Liver (tissue), 10 donors: ENCODE measurements at places on chromosomes 3 and 15. TPM values are rescaled to one million over a fixed set of nuclear protein-coding genes. Genes with fewer than 3 reads are reported as not detected.
A peak's percentile ranks its signal among the peaks of the same experiment; 100 is the strongest.

GRCh38 chr15:101088788-101089578, 162.9 kb downstream of the CHSY1 start:
- peak; percentile 82 for DNase-seq
- no peak overlapping the region for H3K27ac ChIP-seq
- H3K36me3 ChIP-seq = no peaks in the 10 kb centered on the region
- no peaks in the 10 kb centered on the region for H3K27me3 ChIP-seq
- no peak overlapping the region for H3K4me3 ChIP-seq

DNA sequence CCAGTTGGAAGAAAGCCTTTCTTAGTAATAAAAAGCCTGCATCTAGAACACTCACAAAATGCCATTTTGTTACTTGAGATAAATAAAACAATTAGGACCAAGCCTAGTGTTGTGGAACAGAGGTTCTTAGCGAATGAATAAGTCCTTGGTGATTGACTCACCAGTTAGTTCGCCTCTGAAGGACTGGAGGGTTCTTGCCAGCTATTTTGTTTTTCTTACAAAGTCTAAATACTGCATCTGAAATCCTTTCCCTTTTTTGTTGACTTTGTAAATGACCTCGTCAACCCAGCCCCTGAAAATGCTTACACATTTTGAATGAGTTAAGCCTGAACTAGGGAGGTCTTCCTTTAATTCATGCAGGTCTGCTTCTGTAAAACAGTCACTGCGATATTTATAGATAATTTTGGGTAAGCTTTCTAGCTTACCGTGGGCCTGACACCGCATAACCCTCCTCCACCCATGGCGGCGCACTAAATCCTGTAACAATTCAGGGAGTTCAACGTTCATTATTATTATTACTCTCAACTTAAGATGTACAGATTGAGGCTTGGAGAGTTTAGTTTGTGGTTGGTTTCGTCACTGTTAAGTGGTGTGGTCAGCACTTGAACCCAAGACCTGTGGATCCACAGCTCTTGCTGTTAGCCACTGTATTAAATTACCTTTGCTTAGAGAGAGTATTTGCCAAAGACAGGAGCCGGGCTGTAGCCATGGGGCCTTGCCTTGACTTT, 45.0 kb upstream of the SACM1L start:
- no peaks in the 10 kb centered on the region for H3K36me3 ChIP-seq
- no peaks in the 10 kb centered on the region for H3K27me3 ChIP-seq
- peak overlapping the region; percentile 78 for H3K27ac ChIP-seq
- H3K4me3 ChIP-seq = no peak overlapping the region

- H3K4me3 ChIP-seq = no peak overlapping the region
- no peaks in the 10 kb centered on the region for H3K4me1 ChIP-seq
- H3K36me3 ChIP-seq = no peaks in the 10 kb centered on the region
- DNase-seq = no peak
- no peak overlapping the region for H3K27ac ChIP-seq
These were observed 27.9 kb upstream of the IL1RAP start for GRCh38 chr3:190485830-190486532.

DNA sequence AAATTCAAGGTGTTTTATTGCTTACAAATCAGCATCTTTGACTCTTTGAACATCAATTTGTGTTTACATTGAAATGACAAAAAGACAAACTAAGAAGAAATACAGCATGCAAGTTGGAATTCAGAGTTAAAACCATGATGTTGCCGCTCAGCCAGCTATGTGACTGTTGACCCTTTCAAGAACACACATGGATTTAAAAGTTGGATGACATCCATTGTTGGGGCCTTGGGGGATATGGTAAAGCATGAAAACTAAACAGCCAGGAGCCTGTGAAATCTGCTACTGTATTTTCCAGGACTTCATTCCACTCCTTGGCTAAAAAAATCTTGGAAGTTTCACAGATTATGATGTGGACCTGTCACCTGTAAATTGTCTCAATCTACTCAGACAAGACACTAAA, 4.6 kb downstream of the P2RY1 start:
- no peak for DNase-seq
- H3K27ac ChIP-seq = no peak overlapping the region
- peaks cover 7% of the 10 kb centered on the region for H3K4me1 ChIP-seq
- no peak overlapping the region for H3K4me3 ChIP-seq
- H3K36me3 ChIP-seq = no peaks in the 10 kb centered on the region

GRCh38 chr3:38658841-38659240, 9.4 kb upstream of the SCN5A start:
- no peak for DNase-seq
- no peaks in the 10 kb centered on the region for H3K27me3 ChIP-seq
- H3K4me3 ChIP-seq = no peak overlapping the region
- no peak overlapping the region for H3K27ac ChIP-seq
- no peaks in the 10 kb centered on the region for H3K4me1 ChIP-seq

- no peak overlapping the region for H3K4me3 ChIP-seq
- no peak for DNase-seq
- no peak overlapping the region for H3K27ac ChIP-seq
- no peaks in the 10 kb centered on the region for H3K4me1 ChIP-seq
- H3K27me3 ChIP-seq = no peaks in the 10 kb centered on the region
- no peaks in the 10 kb centered on the region for H3K36me3 ChIP-seq
These were observed 469.6 kb upstream of the DPPA4 start for GRCh38 chr3:109806929-109807328.

Gene SIDT1
- 1.5 TPM for total RNA-seq

- H3K4me1 ChIP-seq = peaks cover 3% of the 10 kb centered on the region
- no peak for DNase-seq
- no peak overlapping the region for H3K27ac ChIP-seq
- H3K27me3 ChIP-seq = no peaks in the 10 kb centered on the region
- H3K4me3 ChIP-seq = no peak overlapping the region
- H3K36me3 ChIP-seq = no peaks in the 10 kb centered on the region
These were observed 98.6 kb downstream of the FBLN2 start for GRCh38 chr3:13647298-13648059.

Gene GATA2
- 0.25 TPM for total RNA-seq

Gene PLSCR5
- not detected for total RNA-seq

- H3K27ac ChIP-seq = no peak overlapping the region
- no peaks in the 10 kb centered on the region for H3K4me1 ChIP-seq
- H3K27me3 ChIP-seq = no peaks in the 10 kb centered on the region
- H3K36me3 ChIP-seq = no peaks in the 10 kb centered on the region
- no peak overlapping the region for H3K4me3 ChIP-seq
These were observed 101.9 kb downstream of the CHDH start for GRCh38 chr3:53744351-53744750.

Gene C3orf80
- 1.4 TPM for total RNA-seq
